ENCODE measurements at places on chromosomes 3 and 15. TPM values are rescaled to one million over a fixed set of nuclear protein-coding genes. Genes with fewer than 3 reads are reported as not detected.

Gene SEMA6D
- 8.8 TPM for total RNA-seq

DNA sequence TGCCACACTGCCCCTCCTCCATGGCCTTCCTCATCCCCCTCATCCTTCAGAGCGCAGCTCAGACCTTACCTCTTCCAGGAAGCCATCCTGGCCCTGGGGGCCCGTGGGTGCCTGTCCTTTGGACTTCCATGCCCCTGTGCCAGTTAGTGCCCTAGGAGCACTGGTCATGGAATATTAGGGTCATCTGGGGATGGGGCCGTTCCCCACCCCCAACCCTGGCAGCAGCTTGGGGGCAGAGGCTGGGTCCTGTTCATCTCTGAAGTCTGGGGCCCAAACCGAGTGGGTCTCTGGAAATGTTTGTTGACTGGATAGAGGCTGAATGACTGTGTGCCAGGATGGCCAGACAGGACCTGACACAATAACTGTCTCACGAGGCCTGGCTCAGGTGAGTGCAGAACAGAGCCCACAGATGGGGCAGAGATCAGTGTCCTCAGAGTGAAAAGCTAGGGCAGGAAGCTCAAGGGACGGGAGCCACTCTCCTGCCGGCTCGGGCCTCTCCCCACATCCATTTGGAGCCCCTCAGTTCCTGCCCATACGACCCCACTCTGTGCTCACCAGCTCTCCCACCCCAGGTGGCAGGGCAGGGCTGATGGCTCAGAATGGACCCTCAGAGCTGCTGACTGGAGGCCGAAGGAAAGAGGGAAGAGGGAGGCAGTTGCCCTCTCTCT is 62.5 kb downstream of the TLE3 start:
- no peak for DNase-seq

DNA sequence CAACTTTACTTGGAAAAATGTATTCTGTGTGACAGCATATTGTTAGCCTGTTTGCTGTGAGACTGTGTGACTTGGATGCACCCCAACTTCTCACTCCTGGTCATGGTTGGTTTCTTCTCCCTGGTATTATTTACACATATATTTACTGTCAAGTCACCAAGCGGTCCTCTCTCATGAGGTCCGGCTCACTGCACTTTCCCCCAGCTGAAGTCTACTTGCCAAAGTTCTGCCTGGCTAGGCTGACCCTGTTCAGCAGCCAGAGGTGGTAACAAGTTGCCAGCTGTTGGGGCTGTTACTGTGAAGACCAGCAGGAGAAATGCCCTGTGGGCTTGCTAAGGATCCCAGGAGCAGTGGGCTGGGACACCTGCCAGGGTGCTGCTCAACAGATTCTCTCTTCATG is 337.5 kb downstream of the MFSD1 start:
- DNase-seq, result no peak

- no peak for DNase-seq
Measured at GRCh38 chr3:12316729-12317351, 28.0 kb downstream of the PPARG start.

Measured in ureter (tissue), 1 donor.